ENCODE measurements at places on chromosomes 2 and 18. TPM values are rescaled to one million over a fixed set of nuclear protein-coding genes. Genes with fewer than 3 reads are reported as not detected.

The ITGAV gene
- 102 TPM for total RNA-seq

The LYPD6 gene
- total RNA-seq, result 7.1 TPM

The CYP26B1 gene
- total RNA-seq, result 36.6 TPM

The CFAP221 gene
- 0.30 TPM for total RNA-seq

The AQP12A gene
- total RNA-seq, result not detected

The TOGARAM2 gene
- 28.4 TPM for total RNA-seq

The CRYGC gene
- total RNA-seq, result not detected

The FLACC1 gene
- 0.66 TPM for total RNA-seq

The NR4A2 gene
- 19.5 TPM for total RNA-seq

The FSHR gene
- not detected for total RNA-seq

The FAM124B gene
- total RNA-seq, result 0.84 TPM

The DPP4 gene
- total RNA-seq, result 22.8 TPM

The ZFAND2B gene
- 30.3 TPM for total RNA-seq

The TTC39C gene
- 27.6 TPM for total RNA-seq

The GRB14 gene
- total RNA-seq, result 14.6 TPM

The MOGAT1 gene
- total RNA-seq, result not detected

The CYP27A1 gene
- 69.3 TPM for total RNA-seq

The SLC4A1AP gene
- 27.0 TPM for total RNA-seq

The MBD5 gene
- 41.4 TPM for total RNA-seq

The GCG gene
- not detected for total RNA-seq

The SULT1C4 gene
- total RNA-seq, result 2.4 TPM

The ANKRD30B gene
- total RNA-seq, result 7.2 TPM

The NT5DC4 gene
- not detected for total RNA-seq

The RSAD2 gene
- total RNA-seq, result 3.1 TPM

The DSC2 gene
- total RNA-seq, result 3.3 TPM

The COLEC12 gene
- total RNA-seq, result 8.3 TPM

The CCDC178 gene
- 8.7 TPM for total RNA-seq

The C1GALT1C1L gene
- 0.98 TPM for total RNA-seq

The SLC38A11 gene
- total RNA-seq, result 1.5 TPM

The CCDC195 gene
- not detected for total RNA-seq

All from tibial nerve (tissue), 4 donors.